Upper lobe of left lung (tissue), 6 donors: ENCODE measurements at places on chromosomes 3 and 15.

DNA sequence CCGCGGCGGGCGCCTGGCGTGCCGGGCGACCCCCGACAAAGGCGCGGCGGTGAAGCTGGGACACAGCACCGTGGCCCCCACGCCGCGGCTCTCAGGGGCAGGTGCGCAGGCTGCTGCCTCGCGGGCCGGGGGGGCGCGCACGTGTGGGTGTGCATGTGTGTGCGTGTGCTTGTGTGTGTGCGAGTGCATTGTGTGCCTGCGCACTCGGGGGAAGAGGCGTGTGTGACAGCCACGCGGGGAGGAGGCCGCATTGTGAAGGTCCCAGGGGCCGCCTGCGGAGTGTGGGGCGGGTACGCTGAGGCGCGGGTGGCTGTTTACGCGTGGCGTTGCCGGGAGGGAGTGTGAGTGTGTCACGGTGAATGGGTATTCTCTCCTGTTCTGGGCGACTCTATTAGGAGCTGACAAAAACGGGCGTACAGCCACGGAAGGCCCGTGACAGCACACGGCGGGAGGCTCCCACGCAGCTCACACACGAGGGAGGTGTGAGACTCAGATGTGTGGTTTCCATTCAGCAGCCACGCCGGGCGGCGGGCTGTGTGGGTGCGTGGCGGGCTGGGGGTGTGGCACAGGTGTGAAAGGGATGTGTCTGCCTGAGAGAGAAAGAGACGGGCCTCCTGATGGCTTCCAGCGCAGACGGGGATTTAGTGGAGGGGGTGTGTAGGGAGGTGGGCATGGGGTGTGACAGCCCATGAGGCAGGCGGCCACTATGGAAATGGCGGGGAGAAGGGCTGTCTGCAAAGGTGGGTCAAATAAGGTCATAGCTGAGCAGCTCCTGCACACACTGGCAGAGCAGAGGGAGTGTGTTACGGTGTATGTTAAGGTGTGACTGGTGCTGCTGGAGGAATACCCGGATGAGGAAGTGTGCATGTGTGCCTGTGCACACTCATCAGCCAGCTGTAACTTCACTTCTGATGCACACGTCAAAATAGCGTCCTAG lies 750 bp downstream of the PODXL2 start:
- DNase-seq = peak; percentile 83

- peak; percentile 97 for DNase-seq
Measured at GRCh38 chr15:74598126-74598842, 17.4 kb upstream of the CLK3 start.

DNA sequence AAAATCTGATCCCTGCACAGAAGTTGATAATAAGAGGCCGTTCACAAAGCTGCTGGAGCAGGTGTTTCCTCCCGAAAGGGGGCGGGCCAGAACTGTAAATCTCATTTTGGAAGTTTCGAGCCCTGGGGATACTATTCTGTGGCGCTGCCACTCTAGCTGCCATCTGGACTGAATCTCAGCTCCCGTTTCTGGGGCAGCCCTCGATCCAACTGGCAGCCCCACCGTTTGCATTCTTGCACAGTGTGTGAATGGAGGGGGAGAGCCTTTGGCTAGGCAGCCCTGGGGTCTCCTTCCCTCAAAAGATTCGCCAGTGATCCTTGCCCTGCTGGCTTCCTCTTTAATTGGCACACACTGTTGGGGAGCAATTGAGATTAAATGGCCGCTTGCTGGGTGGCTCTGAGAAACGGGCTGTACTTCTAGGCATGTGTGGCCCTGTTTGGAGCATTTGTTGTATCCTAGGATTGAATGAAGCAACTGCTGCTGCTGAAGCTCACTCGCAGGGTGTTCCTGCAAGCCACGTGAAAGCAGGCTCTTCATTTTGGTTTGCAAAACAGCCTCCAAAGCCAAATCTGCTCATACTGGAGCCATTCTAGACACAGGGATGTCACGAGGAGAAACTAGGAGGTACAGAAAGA lies 57.2 kb upstream of the TOPAZ1 start:
- no peak for DNase-seq

GRCh38 chr3:67006460-67006859 lies 8.4 kb downstream of the KBTBD8 start:
- no peak for DNase-seq

- DNase-seq = no peak
Measured at GRCh38 chr3:100106094-100106493, 8.2 kb downstream of the FILIP1L start.
